ENCODE measurements at places on chromosomes 12 and 14.

- no peak for DNase-seq
These were observed 117.8 kb upstream of the COCH start for GRCh38 chr14:30756594-30756993.

GRCh38 chr12:3885277-3886094 lies 12.3 kb upstream of the PARP11 start:
- peak; percentile 32 for DNase-seq

GRCh38 chr12:117646520-117646919 lies 285.1 kb upstream of the NOS1 start:
- DNase-seq: no peak

- DNase-seq: no peak
These were observed 117.5 kb downstream of the ANO2 start for GRCh38 chr12:5827591-5827990.

DNA sequence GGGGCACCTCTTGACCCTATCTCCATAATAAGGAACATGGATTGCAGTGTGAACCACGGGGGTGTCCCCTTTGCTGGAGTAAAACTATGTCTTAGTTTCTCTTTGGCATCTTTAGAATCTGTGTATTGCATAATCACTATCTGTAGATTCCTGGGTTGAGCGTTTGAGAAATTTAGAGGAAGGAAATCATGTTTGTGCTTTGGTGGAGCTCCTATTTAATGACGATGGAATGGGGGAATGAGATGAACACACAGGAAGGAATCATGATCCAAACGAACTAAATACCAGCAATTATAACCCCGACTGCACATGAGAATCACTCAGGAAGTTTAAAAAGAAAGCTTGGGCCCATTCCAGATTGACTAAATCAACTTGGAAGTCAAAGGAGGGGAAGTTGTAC lies 1.3 kb upstream of the MYG1 start:
- no peak for DNase-seq

DNA sequence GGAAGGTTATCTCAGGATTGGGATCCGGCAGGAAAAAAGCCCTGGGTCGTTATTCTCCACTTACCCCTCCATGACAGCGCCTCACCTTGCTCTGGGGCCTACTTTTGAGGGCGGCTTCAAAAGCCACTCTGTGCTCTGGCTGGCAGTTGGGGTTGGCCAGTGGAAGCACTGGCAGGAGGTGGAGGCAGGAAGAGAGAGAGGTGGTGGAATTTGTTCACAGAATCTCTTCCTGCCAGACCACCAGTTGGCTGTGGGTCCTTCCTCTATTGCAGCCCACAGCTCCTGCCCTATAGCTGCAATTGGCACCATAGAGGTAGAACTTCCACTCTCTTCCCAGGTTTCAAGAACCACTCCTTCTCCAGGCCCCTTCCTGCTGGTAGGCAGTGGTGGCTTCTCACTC lies 32.7 kb upstream of the SDR39U1 start:
- DNase-seq: no peak

GRCh38 chr14:90280096-90280495 lies 23.7 kb downstream of the PSMC1 start:
- DNase-seq: no peak

GRCh38 chr14:51327376-51327775 lies 87.3 kb downstream of the TMX1 start:
- peak; percentile 69 for DNase-seq

GRCh38 chr14:105140581-105140980 lies 28.0 kb downstream of the JAG2 start:
- no peak for DNase-seq

- DNase-seq: peak; percentile 19
These were observed 1.2 kb downstream of the RAB15 start for GRCh38 chr14:64970776-64971477.

DNA sequence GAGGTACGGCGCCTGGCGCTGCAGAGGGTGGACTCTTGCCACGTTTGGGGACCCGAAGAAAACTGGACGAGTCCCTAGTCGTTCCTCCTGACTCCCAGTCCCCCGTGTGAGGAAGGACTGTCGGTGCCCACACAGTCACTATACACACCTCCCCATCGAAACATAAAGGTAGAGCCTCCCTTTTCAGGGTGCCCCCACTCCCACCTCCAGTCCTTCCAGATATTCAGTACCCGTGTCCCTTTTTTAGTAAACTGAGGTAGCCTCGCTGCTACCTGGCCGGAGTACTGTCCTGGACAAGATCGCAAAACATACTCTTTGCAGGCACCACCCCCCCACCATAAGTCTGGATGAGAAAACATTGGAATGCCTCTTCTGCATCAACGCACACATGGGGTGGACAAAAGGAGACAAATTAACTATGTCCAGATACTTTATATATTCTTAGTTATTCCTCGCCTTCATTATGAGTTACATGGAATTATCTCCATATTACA lies 610 bp upstream of the KMT2D start:
- DNase-seq: no peak

DNA sequence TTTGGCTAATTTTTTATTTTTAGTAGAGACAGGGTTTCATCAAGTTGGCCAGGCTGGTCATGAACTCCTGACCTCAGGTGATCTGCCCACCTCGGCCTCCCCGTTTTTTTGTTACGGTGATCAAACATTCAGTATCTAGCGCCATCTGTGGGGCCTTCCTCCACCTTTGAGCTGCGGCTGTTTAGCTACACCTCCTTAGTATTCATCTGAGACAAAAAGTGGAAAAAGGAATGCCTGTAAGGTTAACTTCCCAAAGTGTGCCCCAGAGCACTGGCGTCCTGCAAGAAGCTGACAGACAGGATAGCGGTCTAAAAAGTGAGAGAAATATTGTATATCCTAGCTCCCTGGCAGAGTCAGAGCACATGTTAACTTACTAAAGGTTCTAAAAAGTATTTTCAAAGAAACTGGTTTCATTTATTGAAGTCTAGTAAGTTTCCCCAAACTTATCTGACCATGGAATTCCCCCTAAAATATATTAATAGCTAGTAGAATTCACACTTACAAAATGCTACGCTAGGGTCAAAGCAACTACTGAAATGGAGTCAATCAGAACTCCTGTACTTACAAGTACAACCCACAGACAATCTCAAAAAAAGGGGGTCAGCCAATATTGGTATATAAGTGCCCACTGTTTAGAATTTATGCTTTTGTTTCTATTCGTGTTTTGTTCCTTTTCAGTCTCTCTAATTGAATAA lies 59.1 kb downstream of the DUSP16 start:
- DNase-seq: no peak

- DNase-seq: peak; percentile 59
These were observed 32.1 kb downstream of the DEPDC4 start for GRCh38 chr12:100234591-100235304.

DNA sequence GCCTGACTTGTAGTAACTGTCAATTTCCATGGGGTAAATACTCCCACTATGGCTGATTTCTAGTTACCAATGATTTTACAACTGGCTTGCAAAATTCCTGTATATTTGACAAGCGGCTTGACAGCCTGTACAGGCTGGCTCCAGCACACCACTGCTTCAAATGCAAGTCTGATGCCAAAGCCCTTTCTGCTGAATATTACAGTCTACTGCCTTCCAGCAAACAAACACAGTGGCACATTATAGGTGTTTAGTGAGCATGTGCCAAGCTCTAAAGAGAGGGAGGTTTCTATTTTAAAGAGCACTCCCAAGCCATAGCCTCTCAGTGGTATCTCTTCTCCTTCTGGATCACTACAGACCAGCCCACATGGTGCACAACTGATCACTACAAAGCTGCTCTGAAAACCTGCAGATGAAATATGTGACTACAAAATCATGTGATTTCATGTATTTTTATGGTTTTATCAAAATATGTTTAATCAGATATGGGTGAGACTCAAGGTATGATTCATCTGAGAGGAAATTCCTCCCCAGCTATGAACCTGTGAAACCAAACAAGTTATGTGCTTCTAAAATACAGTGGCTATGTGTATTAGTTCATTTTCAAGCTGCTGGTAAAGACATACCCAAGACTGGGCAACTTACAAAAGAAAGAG lies 101.5 kb downstream of the RPAP3 start:
- no peak for DNase-seq

- no peak for DNase-seq
These were observed 958 bp downstream of the RTN1 start for GRCh38 chr14:59869381-59870255.

DNA sequence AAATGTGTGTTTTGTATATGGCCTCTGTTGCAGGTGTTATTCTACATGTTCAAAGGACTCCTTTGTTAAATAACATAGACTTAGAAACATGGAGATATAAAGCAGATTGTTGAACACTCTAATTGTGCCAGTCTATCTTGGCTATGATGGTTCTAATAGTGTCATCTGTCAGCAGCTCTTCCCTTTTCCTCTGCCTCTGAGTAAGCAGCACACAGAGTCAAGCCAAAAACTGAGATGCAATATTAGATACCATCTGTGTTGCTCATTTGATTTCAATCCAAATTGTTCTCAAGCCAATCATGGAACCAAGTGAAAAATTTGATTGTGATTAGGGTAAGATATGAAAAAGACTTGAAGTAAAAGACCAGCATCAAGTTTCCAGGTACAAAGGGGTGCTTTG lies 871.1 kb upstream of the MGAT4C start:
- DNase-seq: no peak

DNA sequence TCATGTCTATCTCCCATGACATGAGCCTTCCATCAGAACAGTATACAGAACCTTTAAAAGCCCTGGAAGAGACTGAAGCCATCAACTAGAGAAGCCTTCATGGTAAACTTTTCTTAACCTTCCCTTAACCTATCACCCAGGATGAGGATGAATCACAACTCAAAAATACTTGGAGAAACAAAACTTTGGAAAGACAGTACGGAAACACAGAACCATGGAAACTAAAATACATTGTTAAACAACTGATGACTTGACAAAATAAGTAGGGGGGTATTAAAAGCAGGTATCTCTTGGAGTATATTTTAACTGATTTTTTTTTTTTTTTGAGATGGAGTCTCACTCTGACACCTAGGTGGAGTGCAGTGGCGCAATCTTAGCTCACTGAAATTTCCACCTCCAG lies 8.7 kb downstream of the TM7SF3 start:
- no peak for DNase-seq

DNA sequence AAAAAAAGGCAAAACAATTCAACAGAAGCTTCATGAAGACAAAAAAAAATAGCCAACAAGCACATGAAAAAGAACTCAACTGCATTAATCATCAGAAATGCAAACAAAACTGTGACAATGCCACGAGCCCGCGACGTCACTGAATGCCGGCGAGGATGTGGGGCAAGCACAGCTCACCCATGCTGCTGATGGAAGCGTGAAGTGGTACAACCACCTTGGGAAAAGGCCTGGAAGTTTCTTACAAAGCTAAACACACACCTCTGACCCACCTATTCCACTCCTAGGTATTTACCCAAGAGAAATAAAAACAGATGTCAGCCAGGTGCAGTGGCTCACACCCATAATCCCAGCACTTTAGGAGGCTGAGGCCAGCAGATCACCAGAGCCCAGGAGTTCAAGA lies 10.5 kb downstream of the BTBD6 start:
- DNase-seq: no peak

- DNase-seq: no peak
These were observed 62.6 kb downstream of the SPPL3 start for GRCh38 chr12:120841525-120841924.

DNA sequence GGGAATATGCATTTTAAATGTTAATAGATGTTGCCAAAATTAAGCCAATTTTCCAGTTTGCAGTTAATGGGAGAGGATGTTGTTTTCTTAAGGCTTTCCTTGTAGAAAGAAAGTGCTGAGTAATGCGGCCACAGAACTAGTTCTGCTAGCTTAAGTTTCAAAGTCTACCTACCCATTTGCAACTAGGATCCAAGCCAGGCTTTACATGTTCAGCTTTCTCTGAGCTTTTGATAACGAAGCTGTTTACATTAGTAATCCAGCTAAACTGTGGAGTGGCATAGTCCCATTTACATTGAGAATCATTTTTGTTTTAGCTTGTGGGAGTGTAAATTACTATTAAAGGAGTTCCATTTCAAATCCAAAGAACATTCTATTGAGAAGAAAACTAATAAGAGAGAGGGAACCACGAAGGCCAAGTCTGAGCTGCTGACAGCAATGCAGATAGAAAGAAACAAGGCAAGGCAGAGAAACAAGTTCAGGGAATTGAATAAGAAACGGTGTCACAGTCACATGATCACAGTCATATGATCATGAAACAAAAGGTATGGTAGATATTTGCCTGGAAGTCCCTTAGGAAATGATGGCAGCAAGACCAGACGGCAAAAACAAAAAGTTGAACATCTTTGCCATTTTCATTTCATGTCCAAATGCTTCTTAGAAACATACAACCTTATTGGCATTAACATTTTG lies 274.9 kb downstream of the PAWR start:
- no peak for DNase-seq

DNA sequence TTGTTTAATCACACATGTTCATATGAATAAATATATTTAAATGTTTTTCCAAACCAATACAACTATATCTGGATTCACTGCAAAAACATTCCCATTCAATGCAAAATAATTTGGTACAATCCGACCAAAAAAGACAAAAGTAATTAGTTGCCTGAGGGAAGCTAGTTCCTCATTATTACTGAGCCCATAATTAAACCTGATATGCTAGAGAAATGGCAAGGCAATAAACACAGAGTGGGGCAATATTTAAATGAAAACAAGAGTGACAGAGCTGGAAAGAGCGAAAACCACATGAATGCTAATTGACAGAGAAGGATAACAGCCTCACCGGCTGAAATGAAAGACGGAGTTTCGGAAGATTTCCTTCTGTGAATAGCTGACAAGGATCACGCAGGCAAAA lies 82.6 kb downstream of the TMCC3 start:
- DNase-seq: no peak

- DNase-seq: no peak
These were observed 129.9 kb downstream of the CRACR2A start for GRCh38 chr12:3622822-3623690.

DNA sequence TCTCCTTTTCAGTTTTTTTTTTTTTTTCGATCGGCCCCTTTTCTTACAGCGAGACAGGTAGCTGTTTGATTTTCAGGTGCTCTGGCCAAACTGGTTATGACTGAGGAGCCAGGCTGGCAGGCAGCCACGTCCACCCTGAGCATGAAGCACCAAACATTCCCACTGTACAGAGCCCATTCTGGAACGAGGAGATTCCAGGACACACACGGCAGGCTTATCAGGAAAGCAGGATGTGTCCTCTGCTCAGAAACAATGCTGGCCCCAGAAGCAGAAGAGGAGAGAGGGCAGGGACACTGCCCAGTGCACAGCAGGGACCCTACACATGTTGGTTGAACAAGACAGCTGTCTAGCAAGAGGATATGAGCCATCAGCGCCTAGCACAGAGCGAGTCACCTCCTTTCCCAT lies 3.7 kb upstream of the KRT2 start:
- peak; percentile 17 for DNase-seq

DNA sequence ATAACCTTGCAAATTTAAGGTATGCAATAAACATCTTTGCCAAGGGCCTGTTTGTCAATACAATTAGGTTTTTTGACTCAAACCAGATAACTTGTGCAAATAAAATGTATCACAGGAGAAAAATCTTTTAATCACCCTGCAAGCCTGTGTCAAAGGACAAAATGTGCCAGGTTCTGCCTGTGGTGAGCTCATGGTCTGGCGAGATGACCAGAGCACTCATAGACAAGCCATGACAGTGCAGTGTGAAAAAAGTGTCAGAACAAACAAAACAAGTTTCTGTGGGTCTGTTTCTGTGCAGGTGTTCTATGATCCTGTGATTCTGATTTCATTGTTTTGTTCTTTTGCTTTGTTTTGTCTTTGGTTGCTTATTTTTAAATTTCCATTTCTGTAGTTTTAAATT lies 847.2 kb downstream of the VRK1 start:
- DNase-seq: no peak

- no peak for DNase-seq
These were observed 24.4 kb upstream of the TC2N start for GRCh38 chr14:91891721-91892220.
